ENCODE measurements at places on chromosomes 4 and X.

DNA sequence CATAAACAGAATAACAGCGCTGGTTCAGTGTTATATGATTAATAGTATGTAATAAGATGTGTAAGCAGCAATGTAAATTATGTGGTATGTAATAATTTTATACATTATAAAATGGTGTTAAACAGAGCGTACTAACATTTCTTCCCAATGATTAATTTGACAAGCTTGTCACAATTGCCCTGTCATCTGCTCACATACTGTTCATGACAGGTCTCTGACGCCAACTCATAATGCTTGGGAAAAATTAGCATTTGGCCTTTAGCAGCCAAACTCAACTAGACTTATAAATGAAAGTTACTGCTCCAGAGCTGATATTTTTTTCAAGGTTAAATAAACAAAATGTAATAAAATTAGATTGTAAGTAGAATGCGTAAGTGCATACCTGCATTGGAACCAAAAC is 246.8 kb downstream of the TRAM1L1 start:
- no peak for DNase-seq

GRCh38 chr4:10701702-10702460 is 17.3 kb upstream of the CLNK start:
- no peak for DNase-seq

DNA sequence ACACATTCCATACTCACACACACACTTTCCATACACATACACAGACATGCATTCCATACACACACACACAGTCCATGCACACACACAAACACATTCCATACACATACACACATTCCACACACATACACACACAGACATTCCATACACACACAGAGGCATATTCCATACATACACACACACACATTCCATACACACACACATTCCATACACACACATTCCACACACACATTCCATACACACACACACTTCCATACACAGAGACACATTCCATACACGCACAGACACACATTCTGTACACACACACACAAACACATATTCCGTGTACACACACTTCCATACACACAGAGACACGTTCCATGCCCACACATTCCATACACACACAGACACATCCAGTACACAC is 14.8 kb downstream of the LINC00632 start:
- no peak for DNase-seq

DNA sequence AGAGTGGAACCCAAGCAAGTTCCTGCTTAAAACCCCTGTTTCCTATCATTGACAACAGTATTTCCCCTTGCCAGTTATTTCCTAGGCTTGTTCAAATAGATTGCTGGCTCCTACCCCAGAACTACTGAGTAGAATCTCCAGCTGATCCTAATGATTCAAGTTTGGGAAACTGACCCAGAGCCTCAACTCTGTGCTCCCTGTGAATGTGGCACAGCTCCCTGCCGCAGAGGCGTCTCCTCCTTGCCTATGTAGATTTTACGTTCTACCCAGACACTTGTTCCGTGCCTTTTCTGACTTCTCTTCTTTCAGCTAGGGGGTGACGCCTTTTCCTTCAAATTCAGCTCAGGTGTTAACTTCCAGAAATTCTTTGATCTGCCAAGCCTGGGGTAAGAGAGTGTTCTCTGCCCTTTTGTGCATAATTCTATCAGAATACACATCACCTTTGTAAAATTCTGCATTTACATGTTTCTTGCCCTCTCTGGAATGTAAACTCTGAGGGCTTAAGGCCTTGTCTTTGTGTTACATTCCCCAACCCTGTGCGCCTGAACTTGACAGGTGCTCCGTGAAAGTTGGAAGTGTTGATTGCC is 4.4 kb downstream of the LSM6 start:
- no peak for DNase-seq

- DNase-seq: no peak
Measured at GRCh38 chrX:132900633-132901293, 57.7 kb downstream of the HS6ST2 start.

GRCh38 chrX:31225819-31226218 is 154.0 kb upstream of the FTHL17 start:
- no peak for DNase-seq

- DNase-seq: no peak
Measured at GRCh38 chr4:25759101-25759500, 103.5 kb downstream of the SLC34A2 start.

DNA sequence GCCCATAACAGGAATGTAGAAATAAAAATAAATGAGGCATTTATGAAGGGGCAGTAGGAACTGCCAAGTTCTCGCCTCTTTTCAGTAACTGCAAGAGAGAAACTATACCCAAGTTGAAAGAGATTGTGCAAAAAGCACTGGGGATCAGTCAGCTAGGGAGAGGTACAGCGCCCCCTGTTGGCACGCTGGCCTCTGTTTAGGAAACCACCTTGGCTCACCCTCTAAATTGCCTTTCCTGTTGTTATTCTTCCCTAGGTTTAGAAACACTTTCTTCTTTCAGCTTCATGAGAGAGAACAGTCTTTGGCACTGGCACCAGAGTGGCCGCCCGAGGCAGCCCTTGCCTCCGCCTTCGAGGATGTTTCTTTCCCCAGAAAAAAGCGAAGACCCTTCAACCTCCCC is 348.5 kb downstream of the MID1IP1 start:
- peak; percentile 53 for DNase-seq

DNA sequence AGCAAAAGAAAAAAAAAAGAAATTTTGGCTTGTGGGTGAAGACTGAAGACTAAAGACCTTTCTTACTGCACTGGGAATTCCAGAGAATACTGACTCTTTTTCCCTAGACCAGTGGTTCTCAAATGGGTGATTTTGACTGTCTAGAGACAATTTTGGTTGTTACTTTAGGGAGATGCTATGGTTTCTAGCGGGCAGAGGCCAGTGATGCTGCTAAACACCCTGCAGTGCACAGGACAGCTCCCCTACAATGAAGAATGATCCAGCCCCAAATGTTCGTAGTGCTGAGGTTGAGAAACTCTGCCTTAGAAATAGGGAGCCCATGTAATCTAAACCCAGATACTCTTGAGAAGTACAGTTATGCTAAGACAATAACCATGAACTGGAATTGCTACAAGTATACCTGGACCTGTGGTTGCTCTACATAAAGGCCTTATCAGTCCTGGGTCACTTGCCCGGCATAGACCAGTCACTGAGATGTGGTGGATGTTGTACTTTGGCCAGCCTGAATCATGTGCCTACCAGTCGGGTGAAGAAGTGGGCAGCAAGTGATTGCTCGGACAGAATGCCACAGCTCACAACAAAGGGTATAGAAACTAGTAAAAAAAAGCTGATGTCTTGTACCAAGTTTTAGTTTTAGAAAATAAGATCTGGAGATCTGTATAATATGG is 16.0 kb downstream of the ARHGAP10 start:
- no peak for DNase-seq

DNA sequence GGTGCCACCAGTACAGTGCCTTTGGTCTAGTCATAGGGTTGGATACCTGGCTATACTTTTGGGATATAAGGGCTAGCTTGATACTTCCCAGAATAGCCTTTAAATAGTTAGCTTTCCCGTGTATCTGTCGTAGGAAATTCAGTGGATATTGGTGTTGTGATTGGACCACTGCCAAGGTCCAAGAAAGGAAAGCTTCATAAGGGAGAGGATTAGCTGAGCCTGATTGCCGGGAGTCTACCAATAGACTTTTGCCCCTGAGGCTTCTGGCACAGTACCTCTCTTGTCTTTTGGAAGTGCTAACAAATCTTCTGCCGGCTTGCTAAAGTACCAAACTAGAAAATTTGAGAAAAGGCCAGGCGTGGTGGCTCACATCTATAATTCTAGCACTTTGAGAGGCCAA is 350.6 kb downstream of the CHIC1 start:
- no peak for DNase-seq

GRCh38 chrX:140022482-140022881 is 57.2 kb upstream of the CXorf66 start:
- DNase-seq: no peak

- DNase-seq: no peak
Measured at GRCh38 chr4:48296365-48296764, 26.7 kb upstream of the TEC start.

- no peak for DNase-seq
Measured at GRCh38 chr4:150462743-150463142, 119.2 kb upstream of the MAB21L2 start.

DNA sequence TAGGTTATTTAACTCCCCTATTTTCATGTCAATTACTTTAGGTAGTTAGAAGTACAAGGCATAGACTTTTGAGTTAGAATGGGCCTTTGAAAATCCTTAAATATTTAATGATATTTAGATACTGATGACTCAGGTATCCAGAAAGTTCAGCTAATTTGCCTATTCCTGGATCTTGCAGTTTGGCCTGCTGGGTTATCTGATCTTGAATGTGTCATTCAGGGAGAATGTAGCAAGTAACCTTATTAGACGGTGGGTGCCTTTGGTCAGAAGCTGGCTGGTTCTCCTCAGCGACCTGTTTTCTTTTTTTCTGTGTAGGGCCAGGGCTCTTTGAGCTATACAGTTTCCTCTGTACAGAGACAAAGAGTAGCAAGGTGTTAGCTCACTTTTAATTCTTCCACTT is 42.0 kb downstream of the MTM1 start:
- DNase-seq: no peak

DNA sequence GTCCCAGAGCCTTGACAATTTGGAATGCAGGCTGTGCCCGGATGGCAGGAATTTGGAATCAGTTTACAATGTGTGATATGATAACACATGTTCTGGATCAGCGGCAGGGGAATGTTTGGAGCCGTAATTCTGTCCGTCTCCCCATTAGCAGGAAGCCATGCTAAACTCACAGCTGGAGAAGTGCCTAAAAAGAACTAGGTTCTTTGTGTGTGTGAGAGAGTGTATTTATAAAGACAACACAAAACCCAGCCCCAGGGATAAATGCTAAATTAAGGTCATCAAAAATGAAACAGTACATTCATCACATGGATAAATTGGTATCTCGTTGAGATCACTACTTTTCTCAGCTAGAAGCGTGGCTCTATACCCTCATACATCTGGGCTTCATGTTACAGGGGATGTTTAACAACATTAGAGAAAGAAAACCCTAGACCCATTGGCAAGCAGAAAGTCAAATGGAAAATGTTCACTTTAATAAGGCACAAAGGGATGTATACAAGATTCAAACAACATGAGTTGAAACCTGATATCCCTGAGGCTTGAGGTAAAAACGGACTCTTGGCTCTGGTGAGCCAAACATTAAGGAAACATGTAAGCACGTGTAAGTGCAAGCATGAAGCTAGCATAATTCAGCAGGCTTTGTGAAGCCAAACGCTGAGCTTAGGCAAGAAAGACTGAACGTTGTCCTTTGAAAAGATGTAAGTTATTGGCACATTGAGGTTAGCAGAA is 18.0 kb upstream of the TMEM131L start:
- DNase-seq: no peak

- DNase-seq: no peak
Measured at GRCh38 chr4:139633661-139634060, 32.0 kb upstream of the MGST2 start.

GRCh38 chr4:184148738-184149637 is 68.7 kb downstream of the ENPP6 start:
- no peak for DNase-seq
